ENCODE measurements at places on chromosomes 2 and 18.

DNA sequence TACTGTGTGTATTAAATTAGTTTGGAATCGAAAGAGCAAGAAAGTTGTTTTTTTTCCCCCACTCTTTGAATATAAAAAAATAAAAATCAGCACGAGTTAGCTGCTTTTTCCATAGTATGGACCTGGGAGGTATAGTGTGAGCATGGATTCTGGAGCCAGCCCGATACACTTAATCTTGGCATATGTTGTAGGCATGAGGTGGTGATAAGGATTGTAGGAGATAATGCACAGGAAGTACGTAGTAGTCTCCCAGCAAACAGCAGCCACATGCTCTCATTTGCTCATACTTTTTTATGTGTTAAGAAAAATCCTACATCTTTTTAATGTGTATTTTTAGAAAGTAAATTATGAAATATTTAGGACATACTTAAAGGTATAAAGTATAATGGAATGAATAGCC is 2.1 kb upstream of the DNAJC27 start:
- no peak for DNase-seq

DNA sequence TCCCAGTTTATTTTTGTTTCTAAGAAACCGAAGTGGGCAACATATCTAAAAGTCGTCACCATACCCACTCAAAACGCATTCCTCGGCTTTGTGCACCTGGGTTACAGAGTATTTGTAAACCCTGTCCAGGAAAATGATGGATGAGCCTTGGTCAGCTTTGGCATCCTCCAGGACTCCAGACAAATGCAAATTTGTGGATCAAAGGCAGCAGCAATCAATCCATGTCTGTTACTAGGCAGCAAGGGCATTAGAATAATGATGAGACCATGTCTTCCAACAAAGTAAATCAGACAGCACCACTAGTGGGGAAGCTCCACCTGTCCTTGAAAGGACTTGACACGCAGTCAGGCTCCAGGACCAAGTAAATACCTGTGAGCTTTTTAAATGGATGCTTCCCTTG is 672.6 kb upstream of the GYPC start:
- DNase-seq, result no peak

GRCh38 chr2:170221317-170222288 is 43.7 kb downstream of the MYO3B start:
- no peak for DNase-seq

DNA sequence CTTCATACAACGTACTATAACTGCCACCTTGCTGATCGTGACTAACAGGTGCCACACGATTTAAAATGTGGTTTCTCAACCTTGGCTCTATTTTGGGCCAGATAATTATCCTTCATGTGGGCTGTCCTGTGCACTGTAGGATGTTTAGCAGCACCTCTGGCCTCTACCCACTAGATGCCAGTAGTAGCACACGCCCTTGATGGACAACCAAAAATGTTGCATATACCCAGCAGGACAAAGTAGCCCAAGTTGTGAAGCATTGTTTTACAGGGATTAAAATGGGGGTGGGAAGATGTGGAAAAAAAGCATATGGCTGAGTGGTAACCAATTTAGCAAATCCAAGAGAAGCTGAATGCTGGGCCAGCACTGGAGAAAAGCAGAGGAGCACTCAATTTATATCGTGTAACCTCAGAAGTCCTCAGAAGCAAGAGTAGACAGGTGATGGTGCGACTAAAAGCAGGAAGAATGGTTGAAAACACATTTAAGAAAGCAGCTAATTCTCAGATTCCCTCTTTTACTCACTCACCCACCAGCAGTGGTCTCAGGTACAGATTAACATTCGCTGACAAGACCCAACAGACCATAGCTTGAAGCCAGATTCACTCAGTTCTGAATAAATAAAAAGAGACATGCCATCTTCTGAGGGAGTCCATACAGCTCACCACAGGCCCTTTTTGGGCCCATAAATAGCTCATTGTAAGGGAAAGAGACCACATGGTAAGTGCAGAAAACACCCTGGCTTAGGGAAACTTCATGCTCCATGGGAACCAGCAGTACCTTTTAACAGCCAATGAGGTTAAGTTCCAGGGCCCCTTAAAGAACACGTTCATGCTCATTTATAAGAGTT is 50.6 kb downstream of the RAPH1 start:
- peak; percentile 55 for DNase-seq

GRCh38 chr18:24840051-24840450 is 379.6 kb downstream of the HRH4 start:
- no peak for DNase-seq

DNA sequence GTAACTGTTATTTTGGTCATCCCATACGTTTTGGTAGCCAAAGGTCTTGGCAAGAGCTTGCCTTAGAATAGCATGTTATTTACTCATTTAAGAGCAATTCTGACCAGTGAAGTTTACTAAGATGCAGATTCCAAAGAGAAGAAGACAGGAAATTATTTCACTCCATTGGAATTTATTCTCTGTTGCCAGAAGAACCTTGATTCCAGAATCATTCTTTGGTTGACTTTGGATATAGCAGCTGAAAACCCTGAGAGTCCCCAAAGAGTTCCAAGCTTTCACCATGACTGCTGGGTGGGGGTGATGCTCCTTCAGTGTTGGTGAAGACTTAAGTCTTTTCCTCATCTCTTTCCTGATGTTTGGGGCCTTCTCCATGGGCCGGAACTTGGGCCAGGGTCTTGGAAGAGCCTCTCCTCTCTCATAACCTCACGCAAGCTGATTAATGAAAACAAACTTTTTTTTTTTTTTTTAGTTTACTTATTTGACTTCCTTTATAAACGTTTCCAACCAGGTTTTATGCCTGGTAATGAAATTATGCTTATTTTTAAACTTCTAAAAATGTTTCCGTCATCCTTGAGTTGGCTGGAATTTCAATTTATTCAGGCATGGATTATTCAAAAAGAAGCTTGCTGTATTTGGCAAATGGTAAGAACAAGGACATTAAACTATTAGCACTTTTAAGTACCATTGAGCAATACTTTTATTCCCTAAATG is 192.0 kb downstream of the MTX2 start:
- DNase-seq, result no peak

- DNase-seq, result no peak
Observed at GRCh38 chr18:3059272-3059671, 46.3 kb upstream of the LPIN2 start.

DNA sequence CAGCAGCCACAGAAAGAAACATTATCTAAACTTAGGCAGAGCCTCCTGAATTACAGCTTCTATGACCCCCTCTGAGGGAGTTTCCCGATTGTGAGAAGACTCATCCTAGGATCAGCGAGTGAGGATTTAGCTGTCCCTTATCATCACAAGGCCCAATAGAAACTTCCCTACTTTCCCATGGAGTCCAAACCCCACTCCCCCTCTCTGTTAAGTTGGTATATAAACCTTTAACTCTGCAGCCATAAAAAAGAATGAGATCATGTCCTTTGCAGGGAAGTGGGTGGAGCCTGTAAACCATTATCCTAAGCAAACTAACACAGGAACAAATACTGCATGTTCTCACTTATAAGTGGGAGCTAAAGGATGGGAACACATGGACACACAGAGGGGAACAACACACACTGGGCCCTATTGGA is 78.8 kb downstream of the MYL12B start:
- DNase-seq, result no peak

Data from MV-4-11 (cell line).